CD4-positive, CD25-positive, alpha-beta regulatory T cell (primary cell): ENCODE measurements at places on chromosomes 11 and 22. TPM values are rescaled to one million over a fixed set of nuclear protein-coding genes. Genes with fewer than 3 reads are reported as not detected.
A peak's percentile ranks its signal among the peaks of the same experiment; 100 is the strongest.

DNA sequence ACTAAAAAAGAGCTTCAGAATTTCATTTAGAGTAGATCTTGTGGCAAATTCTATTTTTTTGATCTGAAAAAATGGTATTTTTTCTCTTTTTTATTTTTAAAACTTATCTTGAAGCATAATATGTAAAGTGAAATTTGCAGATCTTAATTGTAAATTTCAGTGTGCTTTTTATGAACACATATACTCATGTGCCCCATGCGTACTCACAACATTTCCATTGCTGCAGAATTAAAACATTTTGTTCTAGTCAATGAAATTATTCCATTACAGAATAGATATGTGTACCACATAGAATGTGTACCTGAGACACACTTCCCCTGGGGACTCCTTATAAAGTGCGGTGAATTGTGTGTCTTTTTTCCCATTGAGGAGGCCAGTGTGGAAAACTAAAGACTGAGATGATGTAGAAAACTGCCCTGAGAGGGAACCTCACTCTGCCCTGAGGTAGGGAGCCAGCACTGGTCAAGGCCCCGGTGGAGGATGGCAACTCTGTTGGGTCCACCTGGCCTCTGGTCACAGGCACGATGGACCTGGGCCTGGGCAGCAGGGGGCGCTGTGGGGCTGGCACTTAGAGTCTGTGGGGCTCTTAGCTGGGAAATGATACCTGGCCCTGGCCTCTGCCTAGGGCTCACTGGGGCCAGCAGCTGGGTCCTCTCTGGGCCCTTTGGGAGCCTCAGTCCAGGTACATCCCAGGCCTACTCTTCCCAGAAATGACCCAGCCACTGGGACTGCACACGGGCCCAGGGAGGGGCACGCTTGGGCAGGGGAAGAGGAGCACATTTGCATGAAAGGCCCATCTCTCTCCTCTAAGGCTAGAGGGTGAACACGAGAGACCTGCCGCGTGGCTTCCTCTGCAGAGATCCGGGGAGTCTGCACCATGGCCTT lies 77.9 kb upstream of the TOP3B start:
- H3K4me3 ChIP-seq: no peak overlapping the region
- no peaks in the 10 kb centered on the region for H3K4me1 ChIP-seq
- H3K27ac ChIP-seq: no peak overlapping the region
- DNase-seq: no peak

DNA sequence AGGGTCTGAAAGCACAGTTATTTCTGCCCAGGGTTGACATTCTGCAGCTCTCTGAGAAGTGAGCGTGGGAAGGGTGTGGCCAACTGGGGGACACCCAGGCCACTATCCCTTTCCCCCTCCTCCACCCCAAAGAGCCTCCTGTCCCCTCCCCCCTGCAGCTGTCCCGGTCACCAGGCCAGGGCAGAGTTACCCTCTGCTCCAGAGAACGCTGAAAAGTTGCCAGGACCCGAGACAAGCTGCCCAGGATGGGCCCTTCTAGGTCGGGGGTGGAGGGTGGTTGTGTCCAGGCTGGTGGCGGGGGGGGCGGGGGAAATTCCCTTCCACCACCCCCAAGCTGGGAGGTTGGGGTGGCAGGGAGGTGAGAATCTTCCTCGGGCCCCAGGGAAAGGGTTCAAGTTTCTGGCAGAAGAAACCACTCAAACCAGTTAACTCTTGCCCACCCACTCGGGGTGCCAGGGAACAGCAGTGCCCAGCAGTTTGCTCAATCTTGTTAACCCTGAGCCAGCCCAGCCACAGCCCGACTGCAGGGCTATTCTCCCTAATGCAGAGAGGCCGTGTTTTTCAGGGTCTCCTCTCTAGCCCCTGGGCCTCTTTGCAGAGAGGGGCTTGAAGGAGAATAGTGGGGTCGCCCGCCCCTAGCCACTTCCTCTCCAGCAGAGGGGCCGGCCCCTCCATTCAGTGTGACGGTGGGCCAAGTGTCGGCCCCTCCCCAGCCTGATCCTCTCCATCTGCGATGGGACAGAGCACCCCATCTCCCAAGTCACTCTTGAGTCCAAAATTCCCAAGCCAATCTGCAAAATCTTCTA lies 697 bp downstream of the LGALS1 start:
- H3K27me3 ChIP-seq: no peaks in the 10 kb centered on the region
- H3K4me3 ChIP-seq: peak overlapping the region; percentile 94
- peak; percentile 34 for DNase-seq

DNA sequence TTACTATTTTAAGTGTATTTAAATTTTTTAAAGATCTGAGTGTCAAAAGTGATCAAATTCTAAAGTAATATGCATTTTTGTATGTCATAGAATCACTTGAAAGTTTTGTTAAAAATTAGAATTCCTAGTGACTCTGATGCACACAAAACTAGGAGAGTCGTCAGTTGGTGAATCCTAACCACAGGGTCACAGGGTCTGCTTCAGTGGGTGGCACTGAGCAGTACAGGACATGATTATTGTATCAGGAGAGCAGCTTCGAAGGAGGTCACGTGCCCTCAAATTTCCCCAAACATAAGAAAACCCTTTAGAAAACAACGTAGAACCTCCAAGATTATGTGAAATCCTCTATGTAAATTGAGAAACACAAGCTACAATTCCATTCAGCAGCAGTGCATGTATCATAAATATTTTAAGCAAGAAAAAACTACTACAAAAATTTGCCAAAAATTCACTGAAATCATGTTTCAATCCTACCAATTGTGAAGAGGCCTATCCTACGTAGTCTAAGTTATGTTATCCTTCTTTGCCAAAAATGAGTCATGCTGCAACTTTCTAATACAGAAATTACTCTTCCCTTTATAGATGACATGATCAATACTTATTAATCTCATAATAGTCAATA lies 323.6 kb downstream of the AASDHPPT start:
- no peak for DNase-seq
- H3K27me3 ChIP-seq: no peaks in the 10 kb centered on the region
- no peaks in the 10 kb centered on the region for H3K4me1 ChIP-seq
- no peaks in the 10 kb centered on the region for H3K36me3 ChIP-seq

Gene SLC25A45
- 40.3 TPM for total RNA-seq

GRCh38 chr11:120197251-120197891 lies 13.5 kb upstream of the OAF start:
- no peaks in the 10 kb centered on the region for H3K27me3 ChIP-seq
- DNase-seq: no peak
- H3K4me3 ChIP-seq: no peak overlapping the region
- no peaks in the 10 kb centered on the region for H3K4me1 ChIP-seq

DNA sequence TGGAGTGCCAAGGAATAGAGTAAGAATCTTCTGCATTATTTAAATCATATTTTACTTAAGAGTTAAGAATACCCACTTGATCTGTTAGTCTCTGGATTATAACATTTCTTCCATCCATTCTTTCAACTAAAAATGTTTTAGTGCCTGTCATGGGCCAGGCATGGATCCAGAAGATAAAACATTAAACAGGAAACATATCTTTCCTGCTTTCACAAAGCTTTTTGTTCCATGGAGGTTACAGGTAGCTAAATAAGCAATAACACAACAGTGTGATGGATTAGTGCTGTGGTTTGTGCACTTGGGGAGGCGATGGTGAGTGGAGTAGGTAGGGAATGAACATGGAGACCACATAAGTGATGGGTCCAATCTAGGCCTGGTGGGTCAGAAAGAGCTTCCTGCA lies 258.5 kb downstream of the DDX10 start:
- no peak overlapping the region for H3K27ac ChIP-seq
- H3K27me3 ChIP-seq: no peaks in the 10 kb centered on the region
- DNase-seq: no peak
- H3K36me3 ChIP-seq: peaks cover under 1% of the 10 kb centered on the region

Gene SLC35F2
- total RNA-seq: 10.7 TPM

Gene BEST1
- 0.15 TPM for total RNA-seq

DNA sequence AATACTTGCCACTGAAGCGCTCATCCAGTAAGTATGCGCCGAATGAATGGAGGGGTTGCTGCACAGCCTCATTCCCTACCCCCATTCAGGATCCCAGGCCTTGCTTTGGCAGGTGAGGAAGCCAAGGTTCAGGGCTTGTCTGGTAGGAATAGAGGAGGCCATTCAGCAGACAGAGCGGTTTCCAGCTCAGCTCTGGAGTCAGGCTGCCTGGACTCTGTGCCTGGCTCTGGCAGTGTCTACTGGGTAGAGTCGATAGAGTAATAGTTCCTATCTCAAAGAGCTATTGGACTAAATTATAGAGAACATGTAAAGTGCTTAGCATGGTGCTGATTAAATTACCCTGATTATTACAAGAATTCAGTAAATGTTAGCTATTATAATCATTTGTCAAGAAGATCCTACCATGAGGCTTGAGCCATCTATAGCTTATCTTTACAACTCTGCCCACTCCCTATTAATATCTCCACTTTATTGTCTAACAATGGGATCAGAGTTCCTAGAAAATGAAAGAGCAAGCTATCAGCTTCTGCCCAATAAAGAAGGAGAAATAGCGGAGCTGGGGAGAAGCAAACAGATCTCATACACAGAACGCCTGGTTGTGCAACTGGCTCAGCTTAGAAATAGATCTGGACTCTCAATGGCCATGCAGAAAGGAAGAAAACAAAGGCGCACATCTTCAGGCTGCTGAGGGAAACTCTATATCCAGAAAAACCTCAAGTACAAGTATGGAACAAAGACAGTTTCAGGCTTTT lies 6.6 kb upstream of the SNX32 start:
- H3K27me3 ChIP-seq: peaks cover 3% of the 10 kb centered on the region
- H3K36me3 ChIP-seq: no peaks in the 10 kb centered on the region
- H3K27ac ChIP-seq: no peak overlapping the region
- no peaks in the 10 kb centered on the region for H3K4me1 ChIP-seq
- DNase-seq: no peak
- H3K4me3 ChIP-seq: no peak overlapping the region

Gene MAPK11
- total RNA-seq: 9.3 TPM

Gene PRODH
- total RNA-seq: not detected

- no peaks in the 10 kb centered on the region for H3K4me1 ChIP-seq
These were observed 159.9 kb upstream of the TENM4 start for GRCh38 chr11:79600711-79601110.

Gene GSTT2B
- not detected for total RNA-seq

- H3K27ac ChIP-seq: peak overlapping the region; percentile 45
- H3K4me3 ChIP-seq: no peak overlapping the region
- peaks cover 55% of the 10 kb centered on the region for H3K4me1 ChIP-seq
- H3K27me3 ChIP-seq: no peaks in the 10 kb centered on the region
- H3K36me3 ChIP-seq: peaks cover 49% of the 10 kb centered on the region
- DNase-seq: peak; percentile 88
These were observed 2.2 kb upstream of the TUT1 start for GRCh38 chr11:62593434-62594044.

DNA sequence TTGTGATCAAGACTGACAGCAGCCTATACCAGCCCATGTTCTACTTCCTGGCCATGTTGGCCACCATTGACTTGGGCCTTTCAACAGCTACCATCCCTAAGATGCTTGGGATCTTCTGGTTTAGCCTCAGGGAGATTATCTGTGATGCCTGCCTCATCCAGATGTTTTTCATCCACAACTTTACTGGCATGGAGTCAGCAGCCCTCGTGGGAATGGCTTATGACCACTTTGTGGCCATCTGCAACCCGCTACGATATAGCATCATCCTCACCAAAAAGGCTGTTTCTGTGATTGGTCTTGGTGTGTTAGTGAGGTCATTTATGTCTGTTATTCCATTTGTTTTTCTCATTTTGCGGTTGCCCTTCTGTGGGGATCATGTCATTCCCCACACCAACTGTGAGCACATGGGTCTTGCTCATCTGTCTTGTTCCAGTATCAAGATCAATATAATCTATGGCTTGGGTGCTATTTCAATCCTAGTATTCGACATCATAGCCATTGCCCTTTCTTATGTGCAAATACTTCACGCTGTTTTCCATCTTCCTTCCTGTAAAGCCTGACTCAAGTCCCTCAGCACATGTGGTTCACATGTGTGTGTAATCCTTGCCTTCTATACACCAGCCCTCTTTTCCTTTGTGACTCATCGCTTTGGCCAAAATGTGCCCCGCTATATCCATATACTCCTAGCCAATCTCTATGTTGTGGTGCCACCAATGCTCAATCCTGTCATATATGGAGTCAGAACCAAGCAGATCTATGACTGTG lies 23.6 kb downstream of the OR52E1 start:
- H3K4me3 ChIP-seq: no peak overlapping the region
- no peak for DNase-seq
- no peaks in the 10 kb centered on the region for H3K4me1 ChIP-seq
- H3K27me3 ChIP-seq: no peaks in the 10 kb centered on the region

DNA sequence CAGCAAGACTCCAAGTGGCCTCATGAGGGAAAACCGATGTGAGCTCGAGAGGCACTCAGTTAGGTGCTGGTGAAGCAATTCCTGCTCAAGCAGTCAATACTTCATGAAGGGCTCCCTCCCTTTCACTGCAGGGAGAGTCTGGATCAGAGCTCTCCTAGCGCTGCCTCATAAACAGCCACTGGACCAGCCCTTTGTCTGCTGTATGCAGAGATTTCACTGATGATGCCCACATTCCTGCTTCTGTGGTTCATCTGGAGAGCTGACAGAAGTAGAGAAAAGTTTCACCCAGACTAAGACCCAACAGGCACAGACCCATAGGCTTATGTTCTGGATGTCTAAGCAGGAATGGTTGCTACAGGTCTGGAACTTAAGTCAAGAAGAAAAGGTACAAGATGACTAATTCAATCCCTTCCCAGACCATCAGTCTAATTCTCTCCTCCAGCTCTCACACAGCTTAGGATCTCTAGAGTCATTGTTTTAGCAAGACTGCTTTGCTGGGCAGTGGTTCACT lies 4.0 kb downstream of the UCP2 start:
- peaks cover 82% of the 10 kb centered on the region for H3K4me1 ChIP-seq
- H3K36me3 ChIP-seq: peaks cover 70% of the 10 kb centered on the region
- no peaks in the 10 kb centered on the region for H3K27me3 ChIP-seq
- peak overlapping the region; percentile 97 for H3K4me3 ChIP-seq

Gene C11orf98
- 30.5 TPM for total RNA-seq

DNA sequence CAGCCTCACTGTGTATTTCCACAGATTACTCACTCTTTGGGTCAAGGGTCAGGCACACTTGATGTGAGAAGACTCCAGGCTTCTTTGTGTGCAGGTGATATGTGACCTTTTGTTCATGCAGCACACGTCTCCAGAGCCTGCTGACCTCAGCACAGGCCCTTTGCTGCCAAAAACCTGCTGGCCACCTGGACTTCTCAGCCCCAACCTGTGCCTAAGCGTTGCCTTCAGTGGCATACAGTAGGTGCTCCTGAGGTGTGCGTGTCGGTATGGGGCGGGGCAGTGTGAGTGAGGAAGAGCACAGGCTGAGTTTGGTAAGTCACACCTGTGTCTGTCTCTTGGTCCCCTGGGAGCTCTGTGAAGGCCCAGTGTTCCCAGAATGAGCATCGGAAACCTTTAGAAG lies 58.1 kb downstream of the WNT11 start:
- peaks cover 11% of the 10 kb centered on the region for H3K4me1 ChIP-seq
- no peak for DNase-seq
- H3K27me3 ChIP-seq: no peaks in the 10 kb centered on the region

Gene CLMP
- total RNA-seq: 0.20 TPM

DNA sequence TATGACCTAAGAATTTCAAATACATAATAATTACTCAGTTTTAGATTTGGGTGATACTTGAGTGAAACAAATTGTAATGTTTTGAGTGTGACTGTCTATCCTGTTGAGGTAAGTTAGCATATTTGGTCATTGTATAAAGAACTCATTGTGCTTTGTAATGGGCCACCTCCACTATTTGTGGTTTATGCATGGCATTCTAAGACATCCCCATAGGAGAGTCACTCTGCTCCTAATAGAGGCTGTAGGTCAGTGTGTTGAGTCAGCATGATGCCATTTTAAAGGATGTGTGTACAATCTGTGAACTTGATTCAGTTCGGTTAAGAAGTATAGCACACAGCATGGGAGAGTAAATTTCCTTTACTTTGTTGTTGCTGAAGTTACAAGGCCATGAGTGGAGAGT lies 1112.4 kb downstream of the JRKL start:
- no peaks in the 10 kb centered on the region for H3K36me3 ChIP-seq
- no peaks in the 10 kb centered on the region for H3K4me1 ChIP-seq
- no peaks in the 10 kb centered on the region for H3K27me3 ChIP-seq
- no peak for DNase-seq
